Activated naive CD4-positive, alpha-beta T cell treated with anti-CD3 and anti-CD28 coated beads for 36 hours (primary cell): ENCODE measurements at places on chromosomes 7 and 10. TPM values are rescaled to one million over a fixed set of nuclear protein-coding genes. Genes with fewer than 3 reads are reported as not detected.

HABP2 gene
- not detected for total RNA-seq

CAMK1D gene
- 11.3 TPM for total RNA-seq

TRIM74 gene
- total RNA-seq: 0.86 TPM

MRLN gene
- total RNA-seq: not detected

TMEM213 gene
- not detected for total RNA-seq

C10orf105 gene
- total RNA-seq: 0.36 TPM

SEMA4G gene
- 0.59 TPM for total RNA-seq

ZNF735 gene
- not detected for total RNA-seq

FEZF1 gene
- not detected for total RNA-seq

GRCh38 chr7:152849128-152849527 lies 89.6 kb downstream of the ACTR3B start:
- DNase-seq: no peak

DNA sequence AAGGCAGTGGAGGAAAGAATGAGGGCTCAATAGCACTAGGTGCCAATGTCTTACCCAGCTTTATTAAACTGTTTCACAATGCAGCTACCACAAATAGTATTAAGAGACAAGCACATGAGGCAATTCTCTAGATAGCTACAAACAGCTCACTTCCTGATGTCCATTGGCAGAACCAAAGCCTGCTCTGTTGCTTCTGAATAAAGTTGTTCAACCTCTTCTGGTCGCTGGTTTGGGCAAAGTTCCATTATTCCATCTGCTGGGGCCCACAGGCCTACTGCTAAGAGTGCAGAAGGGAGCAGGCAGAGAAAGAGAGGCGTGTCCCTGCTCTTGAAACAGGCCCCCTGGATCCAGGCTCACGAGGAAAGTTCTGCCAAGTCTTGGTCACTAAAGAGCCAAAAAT lies 173.9 kb downstream of the ZNF438 start:
- DNase-seq: no peak

- DNase-seq: no peak
These were observed 171.4 kb downstream of the KMT2E start for GRCh38 chr7:105185290-105186010.

DNA sequence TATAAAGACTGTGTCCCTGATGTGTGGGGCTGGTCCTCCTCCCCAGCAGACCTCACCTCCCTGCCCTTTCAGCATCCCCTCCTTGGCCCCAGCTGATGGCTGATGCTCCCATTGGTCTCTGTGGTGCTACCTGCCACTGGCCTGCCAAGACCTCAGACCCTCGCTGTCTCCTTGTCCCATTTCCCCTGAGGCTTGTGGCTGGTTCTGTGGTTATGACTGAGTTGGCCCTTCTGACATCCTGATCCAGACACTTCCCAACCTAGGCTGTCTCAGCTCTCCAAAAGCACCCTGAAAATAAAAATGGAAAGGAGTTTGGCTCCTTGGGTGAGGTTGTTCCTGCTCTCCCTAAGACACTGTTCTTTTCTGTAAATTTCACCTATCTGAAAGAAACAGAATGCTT lies 214.2 kb downstream of the RPS24 start:
- DNase-seq: no peak

DNA sequence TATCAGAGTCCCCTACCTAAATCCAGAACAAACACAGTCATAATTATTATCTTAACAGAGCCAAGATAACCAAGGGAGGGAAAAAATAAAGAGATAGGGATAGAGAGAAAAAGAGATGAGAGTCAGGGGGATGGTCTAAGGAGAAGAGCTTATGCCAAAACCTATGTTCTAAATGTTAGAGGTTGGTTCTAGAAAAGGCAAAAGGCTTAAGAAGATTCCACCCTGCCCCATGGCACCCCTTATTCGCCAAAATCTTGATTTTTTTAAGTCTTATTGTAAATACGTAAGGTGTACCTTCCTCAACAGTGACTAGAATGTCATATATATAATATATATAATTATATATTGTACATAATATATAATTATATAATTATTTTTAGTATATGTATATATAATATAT lies 29.6 kb upstream of the CTNNA3 start:
- DNase-seq: no peak

- no peak for DNase-seq
These were observed 200.9 kb downstream of the FAM107B start for GRCh38 chr10:14573666-14574261.

- no peak for DNase-seq
These were observed 7.0 kb upstream of the GNAI1 start for GRCh38 chr7:80127412-80128160.

- no peak for DNase-seq
These were observed 175.8 kb downstream of the TNS3 start for GRCh38 chr7:47405921-47406800.

GRCh38 chr7:24966802-24967201 lies 13.2 kb downstream of the OSBPL3 start:
- no peak for DNase-seq

- no peak for DNase-seq
These were observed 19.9 kb downstream of the PUS7 start for GRCh38 chr7:105502173-105502572.

GRCh38 chr7:94832051-94832450 lies 75.3 kb upstream of the PPP1R9A start:
- no peak for DNase-seq

- DNase-seq: no peak
These were observed 25.8 kb downstream of the ACTA2 start for GRCh38 chr10:88926566-88927415.
